ENCODE measurements at places on chromosomes 7 and 10.
A peak's percentile ranks its signal among the peaks of the same experiment; 100 is the strongest.

- DNase-seq: no peak
Measured at GRCh38 chr7:69609541-69610373, 11.5 kb downstream of the AUTS2 start.

DNA sequence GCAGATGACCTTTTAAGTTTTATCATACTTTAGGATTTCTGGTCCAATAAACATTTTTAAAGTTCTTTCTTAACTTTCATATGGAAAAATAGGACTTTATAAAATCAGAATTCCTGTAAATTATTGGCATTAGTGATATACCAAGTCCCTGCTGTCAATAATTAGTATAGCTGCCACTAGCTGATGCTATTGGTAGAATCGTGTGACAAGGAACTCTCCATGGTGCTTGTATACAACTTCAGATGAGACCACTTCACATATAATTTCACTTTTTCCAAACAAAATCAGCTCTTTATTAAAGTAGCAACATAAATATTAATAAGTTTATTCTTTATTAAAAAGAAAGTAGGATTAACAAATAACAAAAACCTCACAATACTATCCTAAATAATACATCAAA is 49.9 kb downstream of the ZNF800 start:
- DNase-seq: no peak

- no peak for DNase-seq
Measured at GRCh38 chr7:47456210-47456955, 125.5 kb downstream of the TNS3 start.

GRCh38 chr10:124652701-124653100 is 91.5 kb downstream of the FAM53B start:
- DNase-seq: no peak

DNA sequence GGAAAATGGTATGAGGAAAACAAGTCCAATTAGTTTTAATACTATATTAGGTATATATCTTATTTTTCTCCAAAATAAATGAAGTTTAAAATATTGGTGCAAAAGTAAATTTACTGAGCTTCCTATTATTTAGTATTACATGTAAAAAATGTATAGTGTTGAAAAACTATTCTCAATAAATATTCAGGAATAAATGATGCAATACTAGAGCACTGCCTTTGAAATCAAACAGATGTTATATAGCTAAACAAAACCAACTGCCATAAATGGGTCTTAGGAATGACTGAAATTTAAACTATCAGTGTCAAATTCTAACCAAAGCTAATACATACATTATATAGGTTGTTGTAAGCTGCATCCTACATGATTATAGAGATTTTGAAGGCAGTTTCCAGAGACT is 1434.0 kb upstream of the LRRTM3 start:
- DNase-seq: no peak

DNA sequence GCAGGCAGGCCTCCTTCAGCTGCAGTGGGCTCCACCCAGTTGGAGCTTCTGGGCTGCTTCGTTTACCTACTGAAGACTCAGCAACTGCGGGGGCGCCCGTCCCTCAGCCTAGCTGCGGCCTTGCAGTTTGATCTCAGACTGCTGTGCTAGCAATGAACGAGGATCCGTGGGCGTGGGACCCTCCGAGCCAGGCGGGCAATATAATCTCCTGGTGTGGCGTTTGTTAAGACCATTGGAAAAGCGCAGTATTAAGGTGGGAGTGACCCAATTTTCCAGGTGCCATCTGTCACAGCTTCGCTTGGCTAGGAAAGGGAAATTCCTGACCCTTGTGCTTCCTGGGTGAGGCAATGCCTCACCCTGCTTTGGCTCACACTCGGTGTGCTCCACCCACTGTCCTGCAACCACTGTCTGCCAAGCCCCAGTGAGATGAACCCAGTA is 159.2 kb upstream of the FOXP2 start:
- DNase-seq: no peak

DNA sequence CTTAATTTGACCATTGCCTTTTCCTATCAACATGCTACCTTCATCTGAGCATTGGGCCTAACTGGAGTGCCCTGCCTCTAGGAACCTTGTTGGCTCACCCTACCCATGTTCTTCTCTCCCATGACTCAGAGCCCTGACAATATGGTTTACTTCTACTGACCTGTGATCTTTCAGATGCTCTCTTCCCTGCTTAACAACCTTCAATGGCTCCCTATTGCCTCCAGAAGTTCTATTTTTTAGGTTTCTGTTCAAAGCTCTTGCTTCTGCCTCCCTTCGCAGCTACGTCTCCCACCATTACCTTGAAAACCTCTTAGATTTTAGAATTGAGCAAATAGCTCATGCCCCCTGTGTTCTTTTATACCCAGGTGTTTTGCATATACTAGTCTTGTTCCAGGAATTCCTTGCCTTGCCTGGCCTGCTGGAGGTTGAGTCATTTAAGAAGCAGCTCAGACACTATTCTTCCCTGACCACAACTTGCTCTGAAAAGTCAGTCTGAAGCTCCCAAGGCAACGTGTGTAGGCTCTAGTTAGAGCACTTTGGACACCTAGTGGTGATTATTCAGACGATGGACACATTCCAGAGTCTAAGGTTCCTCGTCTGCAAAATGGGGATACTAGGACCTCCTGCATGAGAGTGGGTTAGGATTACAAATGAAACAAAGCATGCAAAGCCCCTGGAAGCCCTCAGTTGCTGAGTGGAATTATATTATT is 64.4 kb upstream of the EMX2 start:
- peak; percentile 72 for DNase-seq

GRCh38 chr10:126251778-126252407 is 136.4 kb downstream of the ADAM12 start:
- DNase-seq: no peak

DNA sequence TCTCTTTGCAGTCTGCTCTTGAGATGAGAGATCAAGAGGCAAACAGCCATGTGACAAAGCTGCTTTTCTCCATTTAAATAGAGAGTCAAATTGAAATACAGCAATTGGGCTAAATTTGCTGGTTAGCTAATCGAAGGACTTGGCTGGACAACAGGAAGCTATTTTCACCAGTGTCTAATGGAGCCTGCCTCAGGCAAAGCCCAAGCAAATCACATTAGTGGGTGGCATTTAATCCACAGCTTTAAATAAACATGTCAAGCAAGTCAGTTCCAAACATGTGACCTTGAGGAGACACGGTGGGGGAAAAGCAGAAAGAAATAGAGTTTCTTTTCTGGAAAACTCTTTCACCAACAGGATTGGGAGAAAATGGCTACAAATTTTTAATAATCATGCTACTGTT is 180.5 kb upstream of the AOAH start:
- no peak for DNase-seq

- DNase-seq: no peak
Measured at GRCh38 chr10:110078317-110078716, 70.5 kb downstream of the ADD3 start.

DNA sequence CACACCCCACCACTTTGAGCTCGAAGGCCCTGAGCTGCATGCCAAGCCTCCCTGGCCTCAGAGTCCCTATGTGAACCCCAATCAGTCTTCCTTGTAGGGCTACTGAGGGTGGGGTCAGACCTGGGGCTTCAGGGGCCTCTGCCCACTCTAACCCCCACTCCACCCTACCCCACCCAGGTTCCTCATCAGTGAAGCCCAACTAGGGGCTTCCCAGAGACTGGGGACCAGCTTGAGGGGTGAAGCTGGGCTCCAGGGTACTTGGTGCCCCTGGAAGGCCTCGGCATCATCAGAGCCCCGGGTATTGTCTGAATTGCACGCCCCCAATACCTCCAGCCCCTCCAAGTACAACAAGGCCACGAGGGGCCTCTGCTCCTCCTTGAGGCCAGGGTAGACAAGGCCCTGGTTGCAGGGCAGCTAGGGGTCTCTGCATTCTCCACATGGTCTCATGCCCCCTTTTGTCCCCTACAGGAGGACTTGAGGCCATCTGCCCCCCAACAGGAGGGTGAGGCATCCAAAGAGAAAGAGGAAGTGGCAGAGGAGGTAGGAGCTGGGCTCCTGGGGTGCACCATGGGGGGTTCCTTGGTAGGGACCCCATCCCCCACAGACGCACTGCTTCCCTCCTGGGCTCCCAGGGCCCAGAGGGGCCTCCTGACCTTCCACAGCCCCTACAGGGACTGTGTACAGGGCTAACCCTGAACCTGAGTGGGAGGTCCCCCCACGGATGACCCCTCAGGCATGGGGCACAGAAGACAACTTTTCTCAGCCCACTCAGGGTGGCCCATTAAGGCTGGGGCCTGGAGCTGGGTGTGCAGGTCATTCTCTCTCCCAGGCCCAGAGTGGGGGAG is 4.0 kb downstream of the SNCG start:
- DNase-seq: no peak

DNA sequence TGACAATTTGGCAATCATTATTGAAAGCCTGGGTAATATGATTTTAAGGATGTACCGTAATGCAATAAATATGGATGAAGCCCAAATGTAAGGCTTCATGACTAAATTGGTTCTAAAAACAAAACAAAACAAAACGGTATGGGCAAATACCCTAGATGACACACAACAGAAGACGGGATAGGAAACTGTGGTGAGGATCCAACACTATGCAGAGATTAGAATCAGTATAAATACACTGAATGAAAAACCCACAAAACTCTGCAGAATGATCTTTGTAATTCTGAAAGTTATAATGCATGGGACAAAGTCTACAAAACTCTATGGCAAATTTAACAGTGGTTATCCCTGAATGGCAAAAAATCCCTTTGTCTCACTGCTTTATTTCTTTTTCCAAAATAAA is 57.6 kb downstream of the MALSU1 start:
- no peak for DNase-seq

DNA sequence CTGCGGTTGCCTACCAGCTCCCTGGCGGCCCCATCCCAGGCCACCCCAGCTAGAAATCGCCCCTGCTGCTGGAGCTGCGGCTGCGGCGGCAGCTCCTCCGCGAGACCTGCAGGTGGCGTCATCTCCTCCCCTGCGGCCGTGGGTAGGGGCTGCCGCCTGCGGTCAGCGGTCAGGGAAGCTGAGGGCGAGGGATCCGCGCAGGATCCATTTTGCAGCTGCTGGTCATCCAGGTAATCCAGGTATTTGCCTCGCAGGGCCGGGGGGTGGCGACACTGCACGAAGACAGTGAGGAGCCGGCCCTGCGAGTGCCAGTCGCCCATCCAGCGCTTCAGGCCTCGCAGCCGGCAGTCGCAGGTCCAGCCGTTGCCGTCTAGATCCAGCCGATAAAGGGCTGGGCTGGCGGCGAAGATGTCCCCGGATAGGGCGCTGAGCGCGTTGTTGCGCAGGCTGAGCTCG is 1.5 kb downstream of the TRIL start:
- no peak for DNase-seq

GRCh38 chr7:2567679-2568278 is 9.0 kb downstream of the IQCE start:
- DNase-seq: no peak

GRCh38 chr7:155481764-155482163 is 23.8 kb downstream of the EN2 start:
- no peak for DNase-seq

DNA sequence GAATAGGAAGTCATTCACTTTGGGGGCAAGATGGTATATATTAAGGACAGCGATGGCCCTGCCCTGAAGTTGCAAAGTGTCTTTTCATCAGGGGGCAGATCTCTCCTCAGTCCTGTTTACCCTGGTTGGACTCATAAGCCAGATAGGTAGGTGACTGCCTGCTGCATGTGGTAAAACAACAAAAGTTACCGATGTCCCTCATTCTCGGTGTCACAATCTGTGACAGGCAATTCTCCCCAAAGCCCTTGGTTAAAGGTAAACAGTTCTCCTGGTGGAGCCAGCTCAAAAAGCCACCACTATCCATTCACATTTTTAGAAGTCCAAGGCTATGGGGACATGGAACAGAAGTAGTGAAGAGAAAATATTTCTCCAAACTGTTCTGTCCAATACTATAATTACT is 9.9 kb upstream of the SLC25A13 start:
- DNase-seq: no peak

DNA sequence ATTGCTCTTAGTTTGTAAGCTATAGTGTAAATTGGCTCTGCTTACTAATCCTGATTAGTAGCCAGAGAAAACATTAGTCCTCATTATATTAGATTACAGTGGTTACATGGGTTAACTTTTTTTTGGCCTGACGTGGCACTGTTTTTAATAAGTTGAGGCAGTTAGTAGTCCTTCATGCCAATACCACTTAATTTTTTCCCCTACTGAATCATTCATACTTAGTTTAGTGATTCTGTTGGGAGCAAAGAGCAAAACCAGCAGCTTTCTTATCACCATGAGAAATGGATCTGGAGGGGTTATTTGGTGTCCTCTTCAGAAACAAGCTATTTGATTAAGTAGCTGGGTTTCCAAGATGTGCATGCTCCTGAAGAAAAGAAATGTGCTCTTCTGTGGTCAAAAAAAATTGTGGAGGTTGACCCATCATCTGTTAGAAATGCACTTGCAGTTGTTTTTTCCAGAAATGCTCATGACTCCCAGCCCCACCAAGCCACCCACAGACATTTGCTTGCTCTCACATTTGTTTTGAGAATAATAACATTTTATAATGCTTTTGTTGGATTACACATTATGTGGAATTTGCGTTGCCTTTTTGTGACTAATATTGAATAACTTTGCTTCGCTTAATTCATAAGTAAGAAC is 258.5 kb downstream of the HDAC9 start:
- DNase-seq: no peak

DNA sequence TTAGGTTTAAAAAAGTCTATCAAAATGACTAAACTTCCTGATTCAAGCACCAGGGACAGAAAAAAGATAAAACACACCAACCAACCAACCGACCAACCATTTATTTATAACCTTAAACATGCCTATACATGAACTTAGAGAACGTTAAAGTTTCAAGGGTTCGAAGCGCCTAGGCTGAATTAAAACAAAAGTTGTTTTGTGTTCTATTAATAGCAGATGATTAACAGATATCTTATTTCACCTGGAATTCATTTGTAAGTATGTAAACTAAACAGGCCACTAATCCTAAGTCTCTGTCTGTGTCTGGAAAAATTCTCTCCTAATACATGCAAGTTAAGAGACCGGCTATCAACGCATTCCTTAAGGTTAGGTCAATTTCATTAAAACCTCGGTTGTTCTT is 1.4 kb downstream of the BAIAP2L1 start:
- no peak for DNase-seq

- DNase-seq: no peak
Measured at GRCh38 chr7:98559958-98560357, 57.1 kb upstream of the NPTX2 start.

- no peak for DNase-seq
Measured at GRCh38 chr7:88020953-88021665, 87.1 kb downstream of the ADAM22 start.

- no peak for DNase-seq
Measured at GRCh38 chr10:121289800-121290199, 308.4 kb downstream of the FGFR2 start.

GRCh38 chr10:78703593-78703992 is 365.2 kb upstream of the ZMIZ1 start:
- DNase-seq: peak; percentile 37

- no peak for DNase-seq
Measured at GRCh38 chr10:52965938-52966401, 193.4 kb upstream of the MBL2 start.

GRCh38 chr7:137439829-137440825 is 96.6 kb upstream of the PTN start:
- DNase-seq: no peak
